ENCODE measurements at places on chromosomes 6 and 20. TPM values are rescaled to one million over a fixed set of nuclear protein-coding genes. Genes with fewer than 3 reads are reported as not detected.

The GLP1R gene
- 0.21 TPM for total RNA-seq

DNA sequence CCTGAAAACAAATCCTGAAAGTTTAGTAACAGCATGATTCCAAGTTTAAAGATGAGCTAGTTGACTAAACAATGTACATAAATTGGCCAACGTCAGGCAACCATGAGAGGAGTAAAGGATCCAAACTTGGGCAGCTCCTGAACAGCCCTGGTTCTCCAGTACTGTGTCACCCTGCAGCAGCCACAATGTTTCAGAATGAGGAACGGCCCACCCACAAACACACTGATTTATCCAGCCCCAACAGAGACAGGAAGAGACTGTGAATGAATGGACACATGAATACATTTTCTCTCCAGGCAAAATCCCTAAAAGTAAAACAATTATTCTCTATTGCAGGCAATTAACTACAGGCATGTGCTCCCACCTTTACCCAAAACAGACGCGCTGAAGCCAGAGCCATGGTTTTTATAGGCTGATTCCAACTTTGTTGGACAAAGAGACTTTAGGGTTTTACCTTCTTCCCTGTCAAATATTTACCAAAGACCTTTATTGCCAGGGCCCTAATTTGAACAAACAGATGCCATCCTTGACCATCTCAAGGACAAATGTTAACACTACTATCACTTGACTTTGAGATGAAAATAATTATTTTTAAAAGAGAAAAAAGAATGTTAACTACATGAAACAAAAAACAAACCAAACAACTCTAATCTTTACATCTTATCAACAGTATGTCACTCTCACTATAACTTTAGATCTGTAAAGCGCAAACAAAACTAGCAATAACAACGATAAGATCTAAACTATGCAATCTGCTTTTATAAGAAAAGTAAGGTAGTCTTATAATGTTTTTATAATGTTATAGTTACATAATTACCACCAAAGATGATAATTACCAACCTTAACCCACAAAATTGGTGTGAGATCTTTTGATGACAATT, 22.9 kb downstream of the CNKSR3 start:
- no peak overlapping the region for H3K4me3 ChIP-seq
- H3K36me3 ChIP-seq = no peaks in the 10 kb centered on the region
- H3K27me3 ChIP-seq = no peaks in the 10 kb centered on the region
- no peak overlapping the region for H3K27ac ChIP-seq
- DNase-seq = no peak

GRCh38 chr20:49676581-49677291, 36.9 kb downstream of the B4GALT5 start:
- peaks cover 50% of the 10 kb centered on the region for H3K4me1 ChIP-seq
- H3K4me3 ChIP-seq = no peak overlapping the region
- DNase-seq = peak; percentile 17
- H3K27ac ChIP-seq = peak overlapping the region; percentile 42

DNA sequence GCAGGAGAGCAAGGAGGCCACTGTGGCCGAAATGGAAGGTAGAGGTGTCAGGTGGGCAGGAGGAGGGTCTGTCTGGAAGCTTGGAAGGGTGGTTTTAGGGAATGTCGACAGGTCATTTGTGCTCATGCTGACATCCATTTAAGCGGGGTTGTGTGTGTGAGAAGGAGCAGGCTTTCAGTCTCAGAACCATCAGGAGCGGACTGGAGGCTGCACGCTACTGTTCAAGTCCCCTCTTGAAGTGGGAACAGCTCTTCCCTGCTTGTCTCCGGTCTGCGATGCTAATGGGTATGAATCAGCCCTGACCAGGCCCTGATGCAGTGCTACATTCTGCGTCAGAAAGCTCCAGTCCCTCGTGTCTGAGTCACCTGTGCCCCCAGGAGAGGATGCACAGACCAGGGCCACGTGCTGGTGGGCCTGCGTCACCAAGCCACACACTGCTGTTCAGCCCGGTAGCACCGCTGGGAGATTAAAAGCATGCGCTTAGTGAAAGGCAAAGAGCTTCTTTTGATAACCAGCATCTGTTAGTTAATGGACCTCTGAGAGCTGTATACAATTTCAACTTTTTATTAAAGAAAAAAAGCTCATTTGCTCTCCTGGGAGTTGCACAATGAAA, 58.0 kb downstream of the APCDD1L start:
- H3K4me1 ChIP-seq = peaks cover 21% of the 10 kb centered on the region
- no peak for DNase-seq
- no peak overlapping the region for H3K27ac ChIP-seq
- no peaks in the 10 kb centered on the region for H3K27me3 ChIP-seq
- no peak overlapping the region for H3K4me3 ChIP-seq

DNA sequence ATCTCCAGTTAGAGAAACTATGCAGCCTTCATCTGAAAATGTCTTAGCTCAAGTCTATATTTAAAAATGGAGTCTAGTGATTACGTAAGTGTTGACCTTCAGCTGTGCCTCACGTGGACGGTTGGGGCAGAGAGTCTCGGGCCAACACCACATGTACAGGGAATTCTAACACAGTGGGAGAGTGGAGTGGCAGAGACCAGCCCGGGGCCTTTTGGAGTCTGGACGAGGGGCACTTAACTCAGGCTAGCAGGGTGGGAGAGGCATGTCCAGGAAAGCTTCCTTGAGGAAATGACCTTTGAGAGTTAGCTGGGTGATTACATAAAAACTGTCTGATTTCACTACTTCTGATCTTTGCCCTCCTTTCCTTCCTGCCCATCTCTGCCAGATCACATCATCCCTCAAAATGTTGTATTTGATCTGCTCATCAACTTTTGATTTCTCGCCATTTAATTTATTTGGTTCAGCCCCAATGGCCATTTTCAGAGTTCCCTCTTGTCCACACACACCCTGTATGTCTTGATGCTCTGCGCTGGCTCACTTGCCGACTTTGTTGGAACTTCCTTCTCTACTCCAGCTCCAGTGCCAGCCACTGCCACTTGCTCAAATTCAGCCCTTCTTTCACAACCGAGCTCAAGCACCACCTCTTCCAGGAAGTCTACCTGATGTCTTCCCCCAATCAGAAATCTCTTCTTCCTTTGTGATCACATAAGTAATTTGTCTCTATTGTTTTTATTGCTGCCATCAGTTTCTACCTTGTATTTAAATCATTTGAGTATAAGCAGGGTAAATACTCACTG, 2.6 kb downstream of the ARMC2 start:
- H3K4me3 ChIP-seq = no peak overlapping the region
- no peaks in the 10 kb centered on the region for H3K4me1 ChIP-seq
- no peak for DNase-seq
- no peaks in the 10 kb centered on the region for H3K27me3 ChIP-seq
- H3K27ac ChIP-seq = peak overlapping the region; percentile 1

DNA sequence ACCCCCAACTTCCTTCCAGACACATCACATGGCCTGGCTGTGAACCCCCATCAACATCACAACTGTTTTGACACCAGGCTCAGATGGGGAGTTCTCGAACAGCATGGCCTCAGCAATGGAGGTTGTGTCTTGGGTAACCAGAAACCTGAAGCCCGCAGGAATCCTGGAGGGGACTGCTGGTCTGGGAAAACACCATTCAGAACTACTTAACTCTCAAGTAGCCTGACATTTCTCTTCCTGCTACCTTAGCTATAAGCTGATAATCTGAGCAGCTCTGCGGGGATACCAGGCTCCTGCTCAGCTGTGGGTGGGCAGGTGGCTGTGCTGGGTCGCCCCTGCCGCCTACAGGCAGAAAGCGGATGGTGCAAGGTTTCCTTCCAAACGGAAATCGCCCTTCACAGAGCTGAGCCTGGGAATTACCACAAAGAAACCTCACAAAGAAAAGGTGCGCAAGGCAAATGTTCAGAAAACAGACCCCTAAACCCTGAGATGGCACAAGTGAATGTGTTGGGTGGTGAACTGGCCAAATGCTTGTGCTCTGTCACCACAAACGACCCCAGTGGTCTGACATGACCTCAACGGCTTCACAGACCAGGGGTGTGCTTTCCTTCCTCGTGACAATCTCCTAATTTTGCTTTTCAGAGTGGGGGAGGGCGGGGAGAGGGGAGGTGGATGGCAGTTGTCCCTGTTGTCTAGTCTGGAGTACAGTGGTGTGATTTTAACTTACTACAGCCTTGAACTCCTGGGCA, 29.5 kb downstream of the SNX5 start:
- H3K27me3 ChIP-seq = no peaks in the 10 kb centered on the region
- H3K4me1 ChIP-seq = peaks cover 12% of the 10 kb centered on the region
- H3K4me3 ChIP-seq = no peak overlapping the region

DNA sequence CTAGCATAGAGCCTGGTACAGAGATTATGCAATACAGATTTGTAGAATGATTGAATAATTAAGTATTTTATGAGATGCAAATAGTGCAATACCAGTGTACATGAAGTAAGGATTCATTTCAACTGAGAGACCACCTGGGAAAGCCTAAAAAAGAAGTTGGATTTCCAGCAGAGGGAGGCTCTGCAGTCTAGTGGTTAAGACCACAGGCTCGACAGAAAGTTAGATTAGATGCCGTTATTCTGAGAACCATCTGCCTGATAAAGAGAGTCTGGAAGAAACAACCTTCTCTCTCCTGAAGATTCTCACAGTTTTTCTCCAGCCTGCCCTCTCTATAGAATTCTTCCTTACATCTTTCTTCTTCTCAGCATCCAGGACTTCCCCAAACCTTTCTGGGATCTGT, 13.6 kb upstream of the TNFRSF21 start:
- no peaks in the 10 kb centered on the region for H3K36me3 ChIP-seq
- H3K27me3 ChIP-seq = no peaks in the 10 kb centered on the region
- H3K4me1 ChIP-seq = no peaks in the 10 kb centered on the region
- DNase-seq = no peak
- H3K27ac ChIP-seq = no peak overlapping the region

The OR2B6 gene
- not detected for total RNA-seq

- no peak overlapping the region for H3K4me3 ChIP-seq
- H3K4me1 ChIP-seq = peaks cover 4% of the 10 kb centered on the region
- no peaks in the 10 kb centered on the region for H3K27me3 ChIP-seq
- H3K27ac ChIP-seq = no peak overlapping the region
- no peaks in the 10 kb centered on the region for H3K36me3 ChIP-seq
Measured at GRCh38 chr6:162889303-162889702, 161.5 kb downstream of the PACRG start.

Data from thyroid gland (tissue), 4 donors.